Glutamatergic neuron (in vitro differentiated cells): ENCODE measurements at places on chromosomes 4 and X.

GRCh38 chrX:1554469-1555210, 17.7 kb upstream of the P2RY8 start:
- no peak for DNase-seq

- DNase-seq, result no peak
Measured at GRCh38 chr4:72557021-72557420, 12.0 kb downstream of the ADAMTS3 start.

- DNase-seq, result no peak
Measured at GRCh38 chr4:183483997-183484396, 20.9 kb upstream of the ING2 start.

DNA sequence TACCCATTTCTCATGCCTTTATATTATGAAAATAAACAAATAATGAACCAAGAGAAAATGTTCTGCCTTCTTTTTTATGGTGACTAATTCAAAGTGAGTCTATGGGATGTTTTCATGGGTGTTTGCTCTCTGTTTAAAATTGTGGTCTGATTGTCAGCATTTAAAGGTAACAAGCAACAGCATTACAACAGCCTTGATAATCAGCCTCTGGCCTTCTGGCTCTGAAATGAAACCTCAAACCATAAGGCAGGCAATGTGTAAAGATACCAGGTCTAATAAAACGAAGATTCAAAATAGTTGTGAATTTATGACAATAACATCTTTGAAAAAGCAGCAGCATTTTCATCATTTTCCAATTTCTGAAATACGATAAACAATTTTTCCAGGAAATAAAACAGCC, 63.7 kb downstream of the FAM13A start:
- DNase-seq, result no peak

DNA sequence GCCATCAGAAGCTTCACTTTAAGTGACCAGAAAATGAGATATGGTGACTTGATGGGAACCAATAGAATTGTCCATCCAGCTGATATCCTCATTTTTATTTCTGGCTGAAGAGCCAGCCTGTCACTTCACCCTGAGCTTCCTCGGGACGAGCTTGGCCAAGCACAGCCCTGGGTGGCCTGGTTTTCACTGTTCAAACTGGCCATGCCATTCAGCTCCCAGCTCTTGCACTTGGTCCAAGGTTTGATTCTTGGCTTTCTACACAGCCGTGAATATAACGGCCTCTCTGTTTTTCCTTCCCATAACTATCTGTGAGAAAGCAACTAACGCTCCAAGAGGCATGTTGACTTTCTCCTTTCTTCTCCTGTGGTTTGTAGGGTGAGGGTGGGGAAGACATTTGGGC, 71.9 kb downstream of the LIMCH1 start:
- no peak for DNase-seq

- DNase-seq, result peak; percentile 25
Measured at GRCh38 chrX:9466124-9466495, 1.3 kb downstream of the TBL1X start.

GRCh38 chrX:73913580-73913979, 350.6 kb downstream of the CHIC1 start:
- DNase-seq, result no peak

DNA sequence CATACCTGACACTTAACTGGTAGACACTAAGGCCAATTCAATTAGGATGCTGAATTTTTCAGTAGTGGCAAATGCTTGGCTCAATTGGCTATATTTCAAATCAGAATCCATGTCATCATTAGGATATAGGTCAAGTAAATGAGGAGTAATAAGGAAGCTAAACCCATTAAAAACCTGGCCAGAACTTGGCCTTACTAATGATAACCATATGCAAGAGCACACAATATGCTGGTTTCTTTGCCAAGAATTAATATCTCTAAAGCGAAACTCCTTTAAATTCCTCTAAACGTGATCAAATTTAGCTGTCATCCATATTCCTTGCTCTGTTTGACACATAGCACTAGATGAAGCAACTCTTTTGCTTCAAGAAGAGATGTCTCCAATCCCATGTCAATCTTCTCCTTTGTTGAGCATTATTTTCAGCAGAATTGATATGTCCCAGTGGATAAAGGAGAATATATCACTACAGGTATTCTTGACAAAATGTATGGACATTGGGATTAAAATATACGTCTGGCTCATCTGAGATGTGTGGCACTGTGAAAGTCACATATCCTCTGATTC, 206.1 kb upstream of the ANKRD50 start:
- no peak for DNase-seq

GRCh38 chr4:112514647-112515197, 1.3 kb downstream of the NEUROG2 start:
- DNase-seq, result peak; percentile 86

DNA sequence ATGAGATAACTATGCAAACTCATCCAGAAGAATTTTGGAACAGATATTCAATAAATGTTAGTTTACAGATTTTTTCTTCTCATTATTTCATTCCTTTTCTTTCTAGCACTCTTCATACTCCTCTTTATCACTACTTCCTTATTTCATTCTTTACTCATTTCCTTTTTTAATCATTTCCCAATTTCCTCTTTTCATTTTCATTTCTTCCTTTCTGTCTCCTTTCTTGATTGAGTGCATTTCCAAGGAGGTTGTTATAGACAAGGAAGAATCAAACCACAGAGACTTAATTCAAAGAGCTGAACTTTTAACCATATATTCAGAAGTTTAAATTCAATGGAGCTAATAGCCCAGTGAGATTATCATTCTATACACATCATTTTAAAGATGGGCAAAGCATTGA, 600.7 kb downstream of the ARAP2 start:
- no peak for DNase-seq

DNA sequence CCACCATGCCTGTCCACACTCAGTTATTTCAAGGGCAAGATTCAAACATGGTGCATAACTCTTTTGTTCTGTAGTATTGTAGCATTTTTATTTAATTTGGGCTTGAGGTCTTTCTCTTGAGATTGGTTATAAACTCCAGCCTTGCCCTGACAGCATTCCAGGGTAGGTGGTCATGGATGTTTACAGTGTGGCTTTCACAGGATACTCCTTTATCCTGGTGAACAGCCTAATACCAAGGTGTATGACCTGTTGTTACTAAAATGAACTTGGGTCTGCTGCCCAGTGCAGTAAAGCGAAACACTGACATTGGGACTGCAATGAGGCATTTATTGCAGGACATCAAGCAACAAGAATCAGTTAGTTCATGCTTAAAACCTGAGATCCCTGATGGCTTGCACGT, 434.8 kb downstream of the ANKRD50 start:
- DNase-seq, result no peak

GRCh38 chr4:153758688-153759406, 977 bp downstream of the RNF175 start:
- peak; percentile 21 for DNase-seq

- no peak for DNase-seq
Measured at GRCh38 chr4:41106081-41106480, 108.3 kb downstream of the APBB2 start.

- no peak for DNase-seq
Measured at GRCh38 chr4:182562350-182562749, 319.1 kb downstream of the TENM3 start.

GRCh38 chr4:114146947-114147618, 167.6 kb upstream of the ARSJ start:
- DNase-seq, result no peak

- peak; percentile 19 for DNase-seq
Measured at GRCh38 chrX:69133921-69134542, 31.2 kb downstream of the PJA1 start.

DNA sequence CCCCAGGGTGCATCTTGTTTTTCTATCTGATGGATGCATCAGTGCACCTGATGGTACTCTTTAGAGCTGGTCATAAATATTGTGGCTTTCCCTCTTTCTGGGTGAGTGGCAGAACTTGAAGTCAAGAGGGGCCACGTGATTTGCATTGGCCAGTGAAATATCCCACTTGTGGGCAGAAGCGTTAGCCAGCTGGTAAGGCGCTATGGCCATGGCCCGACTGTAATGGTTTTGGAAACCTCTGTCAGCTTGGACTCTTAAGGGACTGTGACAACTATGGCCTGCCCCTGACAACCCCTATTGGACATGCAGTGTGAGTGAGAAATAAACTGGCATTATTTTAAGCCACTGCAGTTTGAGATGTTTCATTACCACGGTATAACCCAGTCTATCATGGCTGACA, 72.8 kb downstream of the SEL1L3 start:
- no peak for DNase-seq
